ENCODE measurements at places on chromosomes 3 and 15.

GRCh38 chr3:185508335-185508991 lies 9.6 kb upstream of the TMEM41A start:
- no peak for DNase-seq

DNA sequence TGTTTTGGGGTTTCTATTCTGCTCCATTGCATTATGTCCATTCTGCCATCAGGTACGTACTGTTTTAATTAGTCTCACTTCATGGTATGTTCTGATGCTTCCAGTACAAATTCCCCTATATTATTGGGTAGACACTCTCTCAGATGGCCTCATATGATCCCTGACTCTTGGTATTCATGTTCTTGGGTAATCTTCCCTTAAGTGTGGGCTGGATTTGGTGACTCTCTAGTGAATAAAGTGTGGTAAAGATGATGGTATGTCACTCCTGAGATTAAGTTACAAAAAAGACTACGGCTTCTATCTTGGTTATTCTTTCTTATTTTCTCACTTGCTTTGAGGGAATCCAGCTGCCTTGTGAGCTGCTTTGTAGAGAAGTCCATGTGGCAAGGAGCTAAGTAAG lies 89.6 kb upstream of the TBC1D5 start:
- no peak for DNase-seq

GRCh38 chr15:97930230-97930629 lies 30.3 kb upstream of the ARRDC4 start:
- no peak for DNase-seq

DNA sequence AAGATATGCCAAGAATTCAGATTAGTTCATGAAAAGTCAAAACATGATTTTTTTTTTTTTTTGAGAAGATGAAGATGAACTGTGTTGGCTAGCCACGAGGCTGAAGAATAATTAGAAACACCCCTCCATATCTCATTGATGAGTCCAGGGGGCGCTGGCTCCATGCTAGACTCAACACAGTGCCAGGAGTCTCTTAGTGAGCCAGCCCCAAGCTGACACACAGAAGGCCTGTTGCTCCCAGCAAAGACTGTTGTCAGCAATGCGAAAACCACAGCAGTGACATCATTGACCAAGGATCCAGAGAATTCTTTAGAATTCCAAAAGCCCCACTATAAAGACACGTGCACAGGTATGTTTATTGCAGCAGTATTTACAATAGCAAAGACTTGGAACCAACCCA lies 185.2 kb downstream of the ANXA2 start:
- no peak for DNase-seq

- no peak for DNase-seq
These were observed 89.4 kb upstream of the TJP1 start for GRCh38 chr15:29911705-29912104.

- DNase-seq, result no peak
These were observed 247.5 kb downstream of the MBNL1 start for GRCh38 chr3:152516216-152516615.

DNA sequence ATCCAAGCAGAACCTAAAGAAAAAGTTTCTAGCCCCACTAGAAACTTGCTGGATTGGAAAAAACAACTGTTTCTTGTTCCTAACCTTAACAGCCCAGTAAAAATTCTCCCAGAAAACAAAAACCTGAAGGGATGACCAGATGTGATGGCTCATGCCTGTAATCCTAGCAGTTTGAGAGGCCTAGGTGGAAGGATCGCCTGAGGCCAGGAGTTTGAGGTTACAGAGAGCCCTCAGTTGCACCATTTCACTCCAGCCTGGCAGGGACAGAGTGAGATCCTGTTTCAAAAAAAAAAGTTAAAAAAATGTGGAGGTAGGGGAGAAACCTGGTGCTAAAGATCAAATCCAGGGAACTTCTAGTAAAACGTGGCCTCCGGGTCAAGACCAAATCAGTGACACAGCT lies 38.6 kb upstream of the RAF1 start:
- DNase-seq, result no peak

- DNase-seq, result no peak
These were observed 292.9 kb upstream of the NR2F2 start for GRCh38 chr15:96037584-96037983.

GRCh38 chr15:69436951-69437350 lies 15.7 kb upstream of the RPLP1 start:
- no peak for DNase-seq

DNA sequence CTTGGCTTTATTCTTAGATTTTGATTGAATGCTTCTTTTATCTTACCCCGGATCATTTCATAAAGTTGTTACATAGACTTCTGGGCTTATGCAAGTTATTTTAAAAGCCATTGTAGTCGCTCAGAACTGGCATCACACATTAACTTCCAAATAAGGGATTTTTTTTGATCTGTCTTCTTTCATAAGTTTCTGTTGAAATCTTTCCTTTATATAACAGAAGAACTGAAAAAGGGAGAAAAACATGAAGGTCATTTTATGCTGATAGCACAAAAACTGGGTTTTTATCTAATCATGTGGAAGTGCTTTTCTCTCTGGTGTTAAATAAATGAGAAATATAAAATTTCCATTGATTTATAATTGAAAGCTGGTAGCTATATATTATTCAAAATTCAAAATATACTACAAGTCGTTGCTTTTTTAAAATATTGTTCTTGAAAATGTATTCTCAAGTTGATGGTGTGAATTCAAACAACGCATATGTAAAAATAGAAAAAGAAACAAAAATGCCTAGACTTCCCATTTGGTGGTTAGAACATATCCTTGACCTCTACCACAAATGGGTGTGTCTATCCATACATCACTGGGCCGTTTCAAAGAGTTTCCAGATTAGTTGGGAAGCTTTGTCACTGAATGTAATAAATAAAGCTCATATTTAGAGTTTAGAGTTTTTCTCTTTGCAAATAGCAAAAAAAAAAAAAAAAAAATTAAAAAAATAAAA lies 258.3 kb upstream of the ZPLD1 start:
- no peak for DNase-seq

DNA sequence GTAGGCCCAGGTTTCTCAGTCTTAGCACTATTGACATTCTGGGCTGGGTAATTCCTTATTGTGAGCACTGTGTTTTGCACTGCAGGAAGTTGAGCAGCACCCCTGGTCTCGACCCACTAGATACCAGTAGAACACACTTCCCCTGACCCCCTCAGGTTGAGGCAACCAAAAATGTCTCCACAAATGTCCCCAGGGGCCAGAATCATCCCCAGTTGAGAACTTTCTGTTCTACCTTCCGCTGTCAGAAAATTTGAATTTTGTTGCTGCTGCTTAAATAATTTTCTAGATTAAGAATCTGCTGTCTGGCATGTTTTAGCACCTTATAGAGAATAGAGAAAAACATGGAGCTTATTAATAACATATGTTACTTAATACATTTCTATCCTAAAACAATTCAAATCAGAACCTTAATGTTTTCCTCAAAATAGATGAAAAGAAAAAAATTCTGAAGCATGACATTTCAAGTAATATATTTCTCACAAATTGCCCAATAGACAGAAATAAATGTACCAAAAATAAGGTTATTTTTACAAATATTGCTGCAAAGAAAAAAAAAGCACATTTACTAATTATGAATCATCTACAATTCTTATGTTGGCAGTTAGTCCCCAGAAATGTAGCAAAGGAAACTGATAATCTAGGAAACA lies 13.2 kb upstream of the THRB start:
- DNase-seq, result no peak

- no peak for DNase-seq
These were observed 90.0 kb downstream of the MEGF11 start for GRCh38 chr15:66163553-66163952.

GRCh38 chr3:35524856-35525255 lies 114.5 kb upstream of the ARPP21 start:
- no peak for DNase-seq

GRCh38 chr15:72785841-72786240 lies 2.3 kb upstream of the ADPGK start:
- DNase-seq, result no peak

GRCh38 chr3:35597490-35597889 lies 41.8 kb upstream of the ARPP21 start:
- DNase-seq, result no peak

- no peak for DNase-seq
These were observed 45.4 kb upstream of the TIPARP start for GRCh38 chr3:156628836-156629618.

DNA sequence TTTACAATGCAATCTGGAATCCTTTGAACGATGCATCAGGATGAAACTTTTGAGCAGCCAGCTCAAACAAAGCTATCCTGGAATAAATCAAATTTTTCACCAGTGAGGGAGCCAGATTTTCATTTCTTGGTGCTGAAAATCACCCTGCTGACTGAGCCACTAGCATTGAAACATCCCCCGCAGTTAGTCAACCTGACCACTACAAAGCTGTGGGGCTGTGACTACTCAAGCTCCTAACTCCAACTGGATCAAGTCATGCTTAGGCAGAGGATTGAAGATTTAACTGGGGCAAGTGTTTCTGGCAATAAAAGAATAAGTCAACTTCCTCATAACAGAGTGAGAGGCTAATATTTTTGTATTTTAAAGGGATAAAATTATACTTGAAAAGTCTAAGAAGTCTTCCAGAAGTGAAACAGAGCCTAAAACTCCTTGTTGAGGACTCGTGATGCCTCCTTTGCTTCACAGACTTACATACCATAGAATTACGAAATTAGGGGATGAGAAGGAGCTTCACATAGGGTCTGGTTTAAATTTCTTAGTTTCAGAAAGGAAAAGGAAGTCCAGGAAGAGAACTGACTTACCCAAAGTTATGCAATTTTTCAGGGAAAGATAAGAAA lies 177.8 kb downstream of the SERPINI1 start:
- no peak for DNase-seq

- DNase-seq, result peak; percentile 69
These were observed 29.2 kb downstream of the AP3B2 start for GRCh38 chr15:82680200-82681102.

DNA sequence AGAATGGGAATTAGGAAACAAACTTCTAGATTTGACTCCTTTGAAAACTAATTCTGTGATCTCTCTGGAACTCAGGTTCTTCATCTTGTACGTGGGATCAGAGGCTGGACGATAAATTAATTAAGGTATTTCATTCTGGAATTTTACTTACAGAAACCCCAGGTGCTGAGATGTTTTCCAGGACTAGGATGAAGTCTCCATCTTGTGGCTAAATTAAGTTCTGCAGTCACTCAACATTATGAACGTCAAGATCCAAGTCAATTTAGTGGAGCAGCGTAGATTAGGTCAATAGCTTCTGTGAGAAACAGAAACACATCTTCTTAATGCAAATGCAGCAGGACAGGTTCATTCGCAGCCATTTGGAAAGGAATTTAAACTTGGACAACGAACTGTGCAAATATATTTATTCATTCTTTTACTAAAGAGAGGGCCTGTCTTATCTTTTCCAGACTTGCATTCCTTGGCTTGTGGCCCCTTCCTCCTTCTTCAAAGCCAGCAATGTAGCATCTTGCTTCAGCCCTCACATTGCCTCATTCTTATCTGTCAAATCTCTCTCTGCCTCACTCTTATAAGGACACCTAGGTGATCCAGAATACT lies 26.7 kb upstream of the TMC3 start:
- peak; percentile 6 for DNase-seq

- DNase-seq, result no peak
These were observed 28.5 kb downstream of the ATR start for GRCh38 chr3:142549986-142550385.

DNA sequence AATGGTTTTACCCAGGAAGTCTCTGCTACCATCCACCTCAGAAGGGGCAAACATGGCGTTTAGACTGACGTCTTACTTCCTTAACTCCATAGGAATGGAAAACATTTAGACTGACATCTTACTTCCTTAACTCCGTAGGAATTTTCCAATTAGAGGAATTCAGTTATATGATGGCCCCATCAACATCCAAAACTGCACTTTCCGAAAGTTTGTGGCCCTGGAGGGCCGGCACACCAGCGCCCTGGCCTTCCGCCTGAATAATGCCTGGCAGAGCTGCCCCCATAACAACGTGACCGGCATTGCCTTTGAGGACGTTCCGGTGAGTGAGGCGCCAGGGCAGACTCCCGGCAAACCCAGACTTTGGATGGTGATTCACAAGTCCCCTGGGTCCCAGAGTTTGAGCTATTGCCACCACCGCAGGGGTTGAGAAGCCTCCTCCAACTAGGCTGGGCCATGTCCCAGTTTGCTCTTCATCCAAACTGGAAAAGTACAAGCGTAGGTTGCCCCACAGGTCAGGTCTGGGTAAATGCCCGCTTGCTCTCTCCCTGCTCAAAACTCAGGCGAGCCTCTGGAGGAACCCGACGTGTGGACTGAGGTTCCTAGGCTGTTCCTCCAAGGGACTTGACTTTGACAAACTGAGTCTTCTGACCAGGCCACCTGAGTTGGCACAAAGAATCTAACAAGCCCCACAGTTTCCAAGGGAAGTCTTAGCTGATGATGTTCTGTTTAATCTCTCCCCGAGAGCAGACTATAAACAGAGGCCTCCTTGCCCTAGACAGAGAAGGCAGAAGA lies 57.7 kb downstream of the MESD start:
- DNase-seq, result no peak

GRCh38 chr15:31306426-31307269 lies 20.0 kb upstream of the KLF13 start:
- no peak for DNase-seq

DNA sequence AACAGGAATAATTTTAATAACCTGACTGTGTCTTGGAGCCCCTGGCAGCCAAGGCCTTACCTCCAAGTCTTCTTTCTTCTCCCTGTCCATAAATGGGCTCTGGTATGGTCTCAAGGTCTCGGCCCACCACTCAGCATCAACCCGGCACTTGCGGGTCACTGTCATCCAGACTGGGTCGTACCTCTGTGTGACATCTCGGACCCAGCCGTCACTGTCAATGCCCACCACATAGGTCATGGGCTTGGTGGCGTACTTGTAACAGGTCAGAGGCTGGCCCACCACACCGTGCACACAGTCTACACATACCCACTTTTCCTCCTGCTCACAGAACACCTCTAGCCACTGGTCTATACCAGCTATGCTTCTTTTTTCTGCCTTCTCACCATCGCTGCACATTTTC lies 20.4 kb downstream of the XPC start:
- DNase-seq, result no peak

DNA sequence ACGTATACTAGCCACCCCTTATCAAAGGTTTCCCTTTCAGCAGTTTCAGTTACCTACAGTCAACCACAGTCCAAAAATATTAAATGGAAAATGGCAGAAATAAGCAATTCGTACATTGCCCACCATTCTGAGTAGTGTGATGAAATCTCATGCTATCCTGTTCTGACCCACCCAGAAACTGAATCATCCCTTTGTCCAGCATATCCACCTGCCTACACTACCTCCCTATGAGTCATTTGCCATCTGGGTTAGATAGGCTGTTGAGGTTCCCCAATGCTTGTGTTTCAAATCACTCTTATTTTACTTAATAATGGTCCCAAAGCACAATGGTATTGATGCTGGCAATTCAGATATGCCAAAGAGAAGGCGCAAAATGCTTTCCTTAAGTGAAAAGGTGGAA lies 15.3 kb upstream of the PHC3 start:
- no peak for DNase-seq

DNA sequence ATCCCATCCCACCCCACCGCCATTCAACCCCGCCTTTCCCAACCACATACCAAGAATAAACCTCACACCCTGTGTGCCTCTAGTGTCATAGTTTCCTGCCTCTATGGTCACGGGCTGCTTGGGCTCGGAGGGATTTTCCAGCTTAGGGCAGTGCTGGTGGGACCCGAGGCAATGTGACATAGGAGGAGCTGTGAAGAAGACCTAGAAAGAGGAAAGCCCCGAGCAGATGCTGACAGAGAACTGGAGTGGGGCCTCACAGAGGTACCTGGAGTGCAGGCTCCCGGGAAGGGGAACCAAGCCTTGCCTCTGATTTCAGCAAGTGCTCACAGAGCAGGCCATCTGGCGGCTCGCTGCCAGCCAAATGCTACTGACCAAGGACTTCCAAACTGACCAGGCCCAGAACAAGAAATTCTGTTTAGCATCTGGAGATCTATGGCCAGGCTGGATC lies 27.5 kb downstream of the BHLHE40 start:
- DNase-seq, result peak; percentile 54

- DNase-seq, result no peak
These were observed 455.3 kb upstream of the ALCAM start for GRCh38 chr3:104911376-104911775.

Measured in effector CD4-positive, alpha-beta T cell (primary cell).